ENCODE measurements at places on chromosomes 5 and 9. TPM values are rescaled to one million over a fixed set of nuclear protein-coding genes. Genes with fewer than 3 reads are reported as not detected.

DNA sequence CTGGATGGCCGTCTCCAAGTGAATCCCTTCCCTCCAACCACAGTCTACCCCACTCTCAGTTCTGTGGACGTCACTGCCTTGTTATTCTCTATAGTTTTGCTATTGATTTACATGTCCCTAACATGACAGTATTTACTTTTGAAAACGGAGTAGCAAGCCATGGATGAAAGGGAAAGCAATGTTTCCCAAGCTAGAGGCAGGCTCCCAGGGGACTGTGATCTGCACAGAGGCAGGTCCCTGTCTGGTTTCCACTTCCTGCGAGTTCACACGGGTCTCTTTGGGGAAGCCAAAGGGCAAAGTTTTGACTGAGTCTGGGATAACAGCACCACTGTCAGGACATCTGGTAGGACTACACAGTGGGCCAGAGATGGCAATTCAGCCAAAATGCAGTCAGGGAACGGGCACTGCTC lies 12.7 kb downstream of the C9orf153 start:
- DNase-seq, result no peak

GRCh38 chr5:128274441-128274840 lies 190.9 kb downstream of the SLC12A2 start:
- no peak for DNase-seq

GRCh38 chr5:52802272-52802973 lies 14.7 kb downstream of the ITGA1 start:
- DNase-seq, result no peak

- no peak for DNase-seq
Measured at GRCh38 chr5:27144456-27144855, 106.1 kb upstream of the CDH9 start.

DNA sequence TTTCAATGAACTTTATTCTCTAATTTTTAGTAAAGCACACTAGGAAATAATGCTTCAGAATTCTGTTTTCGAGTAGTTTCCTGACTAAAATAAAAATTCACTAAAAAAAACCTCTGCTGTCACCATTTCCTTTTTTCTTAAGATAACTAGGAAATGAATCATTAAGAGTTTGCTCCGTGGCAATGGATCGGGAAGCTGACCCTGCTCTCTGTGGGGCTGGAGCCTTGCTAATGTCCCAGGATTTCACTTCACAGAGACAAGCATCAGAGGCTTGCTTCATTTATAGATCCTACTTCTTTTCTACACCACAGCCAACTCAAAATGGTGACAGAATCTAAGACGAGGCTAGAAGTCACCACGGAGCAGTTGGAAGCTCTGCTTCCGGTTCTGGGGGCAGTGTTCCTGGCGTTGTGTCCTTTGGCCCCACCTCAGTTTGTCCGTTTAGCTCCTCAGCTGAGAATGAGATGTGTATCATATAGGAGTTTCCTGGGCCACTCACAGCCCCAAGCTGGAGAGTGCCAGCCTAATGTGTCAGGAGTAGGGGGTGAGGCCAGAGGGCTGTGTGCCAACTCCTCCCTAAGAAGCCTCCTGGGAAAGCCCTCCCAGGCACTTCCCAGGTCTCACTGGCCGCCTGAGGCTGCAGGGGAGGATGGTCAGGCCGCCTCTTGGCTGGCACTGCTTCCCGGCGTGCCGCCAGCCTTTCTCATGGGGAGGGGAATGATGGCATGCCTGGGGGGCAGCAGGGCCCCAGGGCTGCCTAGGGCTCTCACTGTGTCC lies 19.6 kb downstream of the TENT4A start:
- no peak for DNase-seq

DNA sequence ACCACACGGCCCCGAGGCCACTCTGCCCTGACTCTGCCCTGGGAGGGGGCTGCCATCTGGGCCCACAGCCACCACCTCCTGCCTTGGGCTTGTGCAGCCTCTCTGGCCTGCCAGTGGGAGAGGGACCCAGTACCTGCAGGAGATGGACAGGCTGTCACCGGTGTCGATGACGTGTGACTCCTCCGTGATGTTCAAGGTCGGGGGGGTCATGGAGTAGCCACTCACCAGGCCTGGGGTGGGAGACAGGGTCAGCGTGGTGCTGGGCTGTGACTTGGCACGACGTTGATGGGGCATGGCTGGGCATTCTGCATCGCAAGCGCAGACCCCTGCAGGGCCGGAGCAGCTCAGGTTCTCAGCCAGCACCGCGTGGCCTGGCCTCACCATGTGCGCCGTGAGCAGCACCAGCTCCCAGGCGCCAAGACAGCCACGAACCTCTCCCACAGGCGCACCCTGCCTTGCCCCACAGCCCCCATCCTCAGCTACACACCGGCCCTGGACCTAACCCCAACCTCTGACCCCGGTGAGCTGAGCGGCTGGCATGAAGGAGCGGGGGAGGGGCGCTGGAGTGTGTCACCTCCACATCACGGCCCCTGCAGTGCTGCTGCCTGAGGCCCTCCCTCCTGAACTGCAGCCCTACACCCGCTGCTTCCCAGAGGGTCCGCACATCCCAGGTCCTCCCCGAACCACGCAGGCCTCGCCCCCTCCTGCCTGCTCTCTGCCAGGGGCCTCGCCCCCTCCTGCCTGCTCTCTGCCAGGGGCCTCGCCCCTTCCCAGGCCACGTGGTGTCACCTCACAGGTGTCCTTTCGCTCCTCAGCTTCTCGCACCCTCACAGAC lies 17.6 kb downstream of the FLT4 start:
- no peak for DNase-seq

- no peak for DNase-seq
Measured at GRCh38 chr5:69271376-69271775, 36.7 kb downstream of the CDK7 start.

- no peak for DNase-seq
Measured at GRCh38 chr9:119453490-119453911, 84.3 kb upstream of the BRINP1 start.

- DNase-seq, result no peak
Measured at GRCh38 chr5:33043343-33043997, 332.3 kb downstream of the NPR3 start.

GRCh38 chr9:71929791-71930440 lies 18.5 kb downstream of the C9orf85 start:
- DNase-seq, result no peak

PRR16 gene
- polyA plus RNA-seq, result 11.9 TPM

All from urinary bladder (tissue), 4 donors.